ENCODE measurements at places on chromosomes 7 and 10. TPM values are rescaled to one million over a fixed set of nuclear protein-coding genes. Genes with fewer than 3 reads are reported as not detected.

The TAC1 gene
- not detected for total RNA-seq

DNA sequence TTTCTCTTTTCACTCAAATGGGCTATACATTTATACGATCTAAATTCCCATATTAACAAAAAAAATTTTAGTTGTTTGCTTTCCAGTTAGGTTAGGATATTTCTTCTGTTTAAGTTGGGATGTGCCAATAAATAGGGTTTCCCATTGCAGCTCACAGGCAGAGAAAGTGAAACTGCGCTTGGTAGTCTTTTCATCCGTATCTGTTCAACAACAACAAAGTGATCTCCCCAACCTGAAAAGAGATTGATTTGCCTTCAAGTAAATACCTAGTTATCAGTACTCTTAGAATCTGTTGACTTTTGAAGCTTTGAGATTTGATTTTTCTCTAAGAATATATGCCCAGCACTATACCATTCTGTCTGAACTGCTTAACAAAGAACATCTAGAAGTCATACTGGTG lies 143.4 kb downstream of the DYNC1I1 start:
- DNase-seq = no peak

The ADAM12 gene
- total RNA-seq = 9.4 TPM

DNA sequence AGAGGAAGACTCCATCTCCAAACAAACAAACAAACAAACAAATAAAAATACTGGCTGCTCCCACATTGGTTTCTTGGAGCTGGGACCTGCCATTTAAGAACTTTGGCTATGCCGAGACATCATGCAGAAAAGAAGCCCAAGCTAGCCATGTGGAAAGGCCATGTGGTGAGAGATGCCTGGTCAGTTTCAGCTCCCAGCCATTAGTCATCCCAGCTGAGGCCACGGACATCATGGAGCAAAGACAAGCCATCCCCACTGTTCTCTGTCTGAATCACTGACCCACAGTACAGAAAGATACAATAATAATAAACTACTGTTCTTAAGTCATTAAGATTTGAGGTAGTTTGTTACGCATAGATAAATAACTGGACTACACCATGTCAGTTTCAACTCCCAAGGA lies 70.0 kb upstream of the PCBD1 start:
- no peak for DNase-seq

- peak; percentile 99 for DNase-seq
Observed at GRCh38 chr10:51879238-51879637, 179.8 kb upstream of the CSTF2T start.

The SPDYE11 gene
- total RNA-seq = not detected

The DKK1 gene
- total RNA-seq = 1,187 TPM

The GIMAP4 gene
- not detected for total RNA-seq

DNA sequence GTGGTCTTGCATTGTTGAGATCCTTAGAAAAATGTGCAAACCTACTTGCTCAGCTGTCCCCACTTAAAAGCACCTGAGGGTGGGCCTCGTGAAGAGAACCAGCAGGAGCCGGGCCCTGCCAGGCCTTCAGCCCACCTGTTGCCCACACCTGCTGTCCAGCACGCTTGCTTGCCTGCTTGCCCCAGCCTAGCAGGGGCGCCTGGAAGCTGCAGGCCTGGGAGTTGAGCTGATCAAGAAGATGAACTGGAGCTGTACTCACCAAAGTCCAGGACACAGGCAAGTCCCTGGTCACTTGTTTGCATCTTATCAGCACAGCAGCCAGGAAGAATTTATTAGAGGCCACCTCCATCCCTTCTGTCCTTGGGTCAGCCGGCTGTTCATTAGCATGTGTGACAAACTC lies 23.2 kb downstream of the CYP26A1 start:
- DNase-seq = no peak

- no peak for DNase-seq
Observed at GRCh38 chr7:154517768-154518167, 465.6 kb downstream of the DPP6 start.

The CPXM2 gene
- not detected for total RNA-seq

DNA sequence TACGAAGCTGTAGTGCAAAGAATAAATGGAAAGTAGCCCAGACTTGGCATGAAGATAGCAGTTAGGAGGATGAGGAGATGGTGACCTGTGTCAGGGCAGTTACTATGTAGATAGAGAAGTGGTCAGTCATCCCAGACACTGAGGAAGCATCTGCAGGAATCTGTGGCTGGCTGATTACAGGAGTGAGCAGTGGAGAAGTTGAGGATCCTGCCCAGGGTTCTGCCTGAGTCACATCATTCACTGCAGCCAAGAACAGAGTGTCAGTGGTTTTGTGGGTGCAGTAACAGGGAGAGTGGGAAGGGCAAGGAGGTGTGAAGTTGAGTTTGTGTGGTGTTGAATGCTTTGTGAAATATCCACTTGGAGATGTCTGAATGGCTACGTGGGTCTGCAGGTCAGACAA lies 676.4 kb upstream of the NRP1 start:
- no peak for DNase-seq

The STOX1 gene
- total RNA-seq = 1.4 TPM

GRCh38 chr7:35036361-35037171 lies 719 bp downstream of the DPY19L1 start:
- peak; percentile 40 for DNase-seq

DNA sequence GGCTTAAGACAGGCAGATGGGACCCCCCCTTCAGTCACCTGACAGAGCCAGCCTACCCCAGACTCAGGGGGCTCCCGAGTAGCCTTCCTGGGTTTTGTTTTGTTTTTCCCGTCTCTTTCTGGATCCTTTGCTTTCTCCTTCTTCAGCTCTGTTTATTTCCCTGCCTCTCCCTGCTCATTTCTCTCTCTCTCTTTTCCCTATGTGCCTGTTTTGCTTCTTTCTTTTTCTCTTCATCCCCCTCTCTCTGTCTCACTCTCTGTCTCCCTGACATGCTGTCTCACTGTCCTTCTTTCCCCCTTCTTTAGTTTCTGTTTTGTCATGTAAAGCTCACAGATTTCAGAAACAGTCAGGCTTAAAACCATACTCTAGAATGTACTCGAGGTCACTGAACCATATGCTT lies 38.2 kb upstream of the SLC29A3 start:
- DNase-seq = no peak

The GRID1 gene
- not detected for total RNA-seq

The GIMAP7 gene
- not detected for total RNA-seq

DNA sequence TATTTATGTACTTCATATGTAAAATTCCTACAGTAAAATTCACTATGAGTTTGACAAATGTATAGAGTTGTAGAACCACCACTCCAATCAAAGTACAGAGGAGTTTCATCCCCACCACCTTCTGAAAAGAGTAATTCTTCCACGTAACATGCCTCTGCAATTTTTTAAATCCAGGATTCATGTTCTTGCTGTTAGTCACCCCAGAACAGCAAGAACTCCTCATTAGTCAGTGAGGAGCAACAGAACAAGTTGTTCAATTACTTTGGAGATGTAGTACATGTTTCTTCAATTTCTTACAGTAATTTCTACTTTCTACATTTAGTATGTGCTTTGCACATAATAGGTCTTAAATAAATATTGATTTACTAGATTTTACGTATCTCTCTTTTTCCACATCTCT lies 248.1 kb downstream of the ABCA13 start:
- no peak for DNase-seq

GRCh38 chr10:5614155-5614721 lies 52.2 kb downstream of the ASB13 start:
- peak; percentile 38 for DNase-seq

The SBDS gene
- total RNA-seq = 72.4 TPM

DNA sequence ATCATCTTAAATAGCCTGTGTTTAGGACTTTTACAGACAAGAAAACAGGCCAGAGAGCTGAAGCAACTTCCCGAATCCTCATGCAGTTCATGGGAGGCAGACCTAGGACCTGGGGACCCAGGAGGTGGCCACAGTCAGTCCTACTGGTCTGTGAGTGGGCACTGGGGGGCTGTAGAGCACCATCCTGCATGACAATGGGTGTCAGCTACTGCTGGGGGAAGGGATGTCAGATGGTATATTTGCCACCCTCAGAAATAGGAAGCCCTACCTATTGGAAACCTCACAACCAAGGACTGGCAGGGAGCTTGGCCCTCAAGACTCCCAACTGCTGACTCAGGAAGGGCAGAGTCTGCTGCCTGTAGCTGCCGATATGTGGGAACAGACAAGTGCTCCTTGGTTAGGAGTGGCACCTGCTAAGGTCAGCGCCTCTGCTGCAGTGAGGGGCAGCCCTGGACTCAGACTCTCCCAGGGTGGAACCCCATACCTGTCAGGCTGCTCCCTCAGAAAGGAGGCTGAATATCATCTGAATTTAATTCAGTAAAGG lies 29.7 kb downstream of the OGDH start:
- DNase-seq = no peak

All from PC-3 (cell line).